ENCODE measurements at places on chromosomes 11 and 22. TPM values are rescaled to one million over a fixed set of nuclear protein-coding genes. Genes with fewer than 3 reads are reported as not detected.

DNA sequence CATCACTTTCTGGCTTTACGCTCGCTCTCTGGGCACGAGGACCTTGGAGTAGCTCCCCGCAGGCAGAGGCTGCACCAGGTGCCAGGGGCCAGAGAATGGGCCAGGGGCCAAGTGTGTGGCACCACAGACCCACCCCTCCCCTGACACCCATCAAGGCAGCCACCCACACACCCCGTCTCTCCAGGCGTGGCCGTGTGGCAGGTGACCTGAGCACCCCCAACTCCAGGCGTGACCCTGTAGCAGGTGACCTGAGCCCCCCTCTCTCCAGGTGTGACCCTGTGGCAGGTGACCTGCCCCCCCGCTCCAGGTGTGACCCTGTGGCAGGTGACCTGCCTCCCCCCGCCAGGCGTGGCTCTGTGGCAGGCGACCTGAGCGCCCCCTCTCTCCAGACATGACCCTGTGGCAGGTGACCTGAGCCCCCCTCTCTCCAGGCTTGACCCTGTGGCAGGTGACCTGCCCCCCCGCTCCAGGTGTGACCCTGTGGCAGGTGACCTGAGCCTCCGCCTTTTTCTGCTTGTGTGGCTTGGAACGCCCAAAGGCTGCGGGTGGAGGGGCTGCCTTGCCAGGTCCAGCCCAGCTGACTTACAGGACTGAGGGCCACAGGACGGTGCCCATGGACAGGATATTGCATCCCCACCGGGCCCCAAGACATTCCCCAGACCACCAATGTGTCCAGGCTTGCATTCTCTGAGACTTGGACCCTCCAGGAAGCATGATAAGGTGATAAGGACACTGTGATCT lies 667.2 kb downstream of the BRD1 start:
- DNase-seq, result no peak
- H3K27ac ChIP-seq, result no peak overlapping the region
- no peaks in the 10 kb centered on the region for H3K27me3 ChIP-seq

- H3K27me3 ChIP-seq, result no peaks in the 10 kb centered on the region
- H3K4me1 ChIP-seq, result peaks cover 78% of the 10 kb centered on the region
- peak overlapping the region; percentile 90 for H3K27ac ChIP-seq
Measured at GRCh38 chr11:67265633-67266448, 432 bp upstream of the GRK2 start.

- H3K27me3 ChIP-seq, result peaks cover 11% of the 10 kb centered on the region
- no peak for DNase-seq
- H3K27ac ChIP-seq, result peak overlapping the region; percentile 52
- peaks cover 35% of the 10 kb centered on the region for H3K4me1 ChIP-seq
- H3K36me3 ChIP-seq, result no peaks in the 10 kb centered on the region
Measured at GRCh38 chr11:17350455-17351171, 987 bp upstream of the NCR3LG1 start.

- peaks cover 5% of the 10 kb centered on the region for H3K4me1 ChIP-seq
- H3K36me3 ChIP-seq, result no peaks in the 10 kb centered on the region
- H3K4me3 ChIP-seq, result no peak overlapping the region
- peaks cover 71% of the 10 kb centered on the region for H3K27me3 ChIP-seq
- DNase-seq, result no peak
Measured at GRCh38 chr11:33899400-33900037, 7.6 kb upstream of the LMO2 start.

DNA sequence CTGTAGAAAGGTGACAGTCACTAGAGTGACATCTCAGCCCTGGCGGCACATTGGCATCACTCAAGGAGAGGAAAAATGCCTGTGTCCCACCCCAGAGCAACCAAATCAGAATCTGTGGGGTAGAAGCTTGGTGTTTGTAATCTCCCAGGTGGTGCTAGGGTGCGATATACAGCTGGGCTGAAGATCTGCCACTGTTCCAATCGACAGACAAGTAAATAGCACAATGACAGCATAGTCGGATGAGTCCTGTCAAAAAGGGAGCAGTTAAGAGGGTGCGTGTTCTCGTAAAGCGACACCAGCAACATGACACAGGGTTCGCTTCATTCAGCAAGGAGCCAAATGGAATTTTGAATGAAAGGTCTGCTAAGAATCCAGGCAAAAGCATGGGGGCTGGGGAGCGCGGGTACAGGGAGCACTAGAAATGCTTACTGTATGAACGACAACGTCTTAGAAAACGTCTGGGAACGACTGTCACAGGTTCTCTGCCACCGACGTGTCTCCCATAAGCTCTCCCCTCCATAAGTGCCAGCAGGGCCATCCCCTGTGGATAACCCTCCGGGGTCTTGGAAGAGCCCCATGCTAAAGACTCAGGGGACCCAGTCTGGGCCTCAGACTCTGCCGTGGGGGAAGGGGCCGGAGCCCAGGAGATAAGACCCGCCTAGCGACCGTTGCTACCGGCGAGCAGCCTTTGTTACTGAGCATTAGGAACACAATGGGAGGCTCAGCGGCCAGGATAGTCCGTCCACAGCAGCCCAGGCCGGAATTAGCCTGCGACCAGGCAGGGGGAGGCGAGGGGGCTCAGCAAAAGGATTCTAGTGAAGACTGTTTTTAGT lies 20.8 kb downstream of the ADA2 start:
- no peak for DNase-seq
- no peak overlapping the region for H3K4me3 ChIP-seq
- peaks cover 3% of the 10 kb centered on the region for H3K4me1 ChIP-seq

DNA sequence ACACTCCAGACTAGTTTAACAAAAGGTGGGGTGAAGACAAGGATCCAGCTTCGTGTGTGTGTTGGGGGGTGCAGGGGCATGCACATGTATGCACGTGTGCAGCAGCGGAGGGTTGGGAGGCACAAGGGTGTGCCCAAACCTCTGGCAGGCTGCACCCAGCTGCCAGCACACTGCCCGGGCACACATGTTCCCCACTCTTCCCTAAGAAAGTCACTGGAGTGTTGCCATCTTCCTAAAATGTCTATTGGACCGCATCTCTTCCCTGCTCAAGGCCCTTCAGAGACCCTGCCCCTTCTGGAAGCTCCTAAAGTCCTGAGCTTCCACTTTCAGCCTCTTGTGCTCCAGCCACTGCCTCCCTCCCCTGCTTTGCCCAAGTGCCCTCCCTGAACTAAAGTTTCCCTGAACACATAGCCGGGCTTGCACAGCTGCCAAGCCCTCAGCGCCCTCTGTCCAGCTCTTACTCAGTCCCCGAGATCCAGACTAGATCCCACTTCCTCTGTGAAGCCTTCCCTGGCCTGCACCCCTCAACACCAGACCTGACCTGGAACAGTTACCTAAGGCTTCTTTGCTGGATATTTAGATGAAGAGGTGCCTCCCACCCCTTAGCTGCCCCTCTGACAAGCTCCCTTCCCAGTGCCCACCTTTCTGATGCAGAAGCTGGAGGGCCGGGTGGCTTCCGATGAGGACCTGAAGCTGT lies 6.0 kb downstream of the CFL1 start:
- H3K36me3 ChIP-seq, result peaks cover 53% of the 10 kb centered on the region
- no peak overlapping the region for H3K27ac ChIP-seq
- DNase-seq, result no peak
- H3K27me3 ChIP-seq, result no peaks in the 10 kb centered on the region
- H3K4me3 ChIP-seq, result no peak overlapping the region

DNA sequence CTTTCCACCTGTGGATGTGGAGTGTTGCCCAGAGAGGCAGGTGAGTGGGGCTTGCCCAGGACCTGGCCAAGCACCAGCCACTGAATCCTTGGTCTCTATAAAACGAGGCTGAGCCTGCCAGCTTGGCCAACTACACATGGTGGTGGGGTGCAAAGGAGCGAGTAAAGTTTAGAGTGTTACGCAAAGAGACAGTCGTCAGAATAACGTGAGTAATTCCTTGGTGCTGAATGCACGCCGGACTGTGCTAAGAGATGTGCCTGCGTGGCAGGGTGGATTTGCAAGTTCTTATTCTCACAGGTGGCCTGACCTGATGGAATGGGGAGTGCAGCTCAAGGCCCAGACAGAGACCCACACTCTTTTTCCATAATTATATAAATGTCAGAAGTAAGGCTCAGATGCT lies 88.6 kb upstream of the B3GAT1 start:
- no peaks in the 10 kb centered on the region for H3K4me1 ChIP-seq
- peaks cover 9% of the 10 kb centered on the region for H3K27me3 ChIP-seq
- no peak overlapping the region for H3K4me3 ChIP-seq
- no peak for DNase-seq
- no peak overlapping the region for H3K27ac ChIP-seq
- peaks cover 4% of the 10 kb centered on the region for H3K36me3 ChIP-seq

GRCh38 chr11:36447514-36447913 lies 62.6 kb downstream of the TRAF6 start:
- no peaks in the 10 kb centered on the region for H3K27me3 ChIP-seq
- peaks cover 37% of the 10 kb centered on the region for H3K4me1 ChIP-seq
- no peak overlapping the region for H3K4me3 ChIP-seq
- H3K27ac ChIP-seq, result no peak overlapping the region

DNA sequence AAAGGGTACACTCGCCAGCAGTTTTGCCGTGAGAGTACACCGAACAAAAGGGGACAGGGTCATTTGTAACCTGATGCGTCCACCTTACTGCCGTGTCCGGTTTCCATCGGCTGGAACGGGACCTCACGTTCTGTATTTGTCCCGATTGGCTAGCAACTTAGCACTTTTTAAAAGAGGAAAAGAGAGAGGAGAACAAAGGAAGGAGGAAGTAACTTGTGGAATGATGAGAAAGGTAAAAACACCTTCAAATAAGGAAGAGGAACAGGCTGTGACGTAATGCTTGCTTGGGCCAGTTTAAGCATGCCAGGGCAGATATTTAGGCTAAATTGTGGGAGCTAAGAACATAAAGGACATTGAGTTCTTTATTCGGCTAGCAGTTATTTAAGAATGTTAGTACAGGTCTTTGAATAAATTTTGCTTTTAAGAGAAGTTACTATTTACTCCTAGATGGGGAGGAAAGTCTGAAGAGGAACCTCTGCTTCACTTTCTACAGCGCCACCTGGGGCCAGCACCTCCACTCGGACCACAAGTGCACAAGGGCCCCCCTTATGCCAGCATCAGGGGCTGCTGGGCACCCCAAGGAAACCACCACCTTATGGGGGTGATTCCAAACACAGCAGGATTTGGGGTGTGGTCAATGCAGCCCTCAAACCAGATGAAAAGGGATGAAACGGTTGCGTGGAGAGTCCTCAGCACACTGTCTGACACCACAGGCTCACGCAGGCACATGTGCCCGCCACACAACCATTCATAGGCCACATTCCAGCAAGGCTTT lies 5.8 kb downstream of the ARSA start:
- peak overlapping the region; percentile 80 for H3K4me3 ChIP-seq
- peak overlapping the region; percentile 97 for H3K27ac ChIP-seq
- peaks cover 43% of the 10 kb centered on the region for H3K4me1 ChIP-seq

DNA sequence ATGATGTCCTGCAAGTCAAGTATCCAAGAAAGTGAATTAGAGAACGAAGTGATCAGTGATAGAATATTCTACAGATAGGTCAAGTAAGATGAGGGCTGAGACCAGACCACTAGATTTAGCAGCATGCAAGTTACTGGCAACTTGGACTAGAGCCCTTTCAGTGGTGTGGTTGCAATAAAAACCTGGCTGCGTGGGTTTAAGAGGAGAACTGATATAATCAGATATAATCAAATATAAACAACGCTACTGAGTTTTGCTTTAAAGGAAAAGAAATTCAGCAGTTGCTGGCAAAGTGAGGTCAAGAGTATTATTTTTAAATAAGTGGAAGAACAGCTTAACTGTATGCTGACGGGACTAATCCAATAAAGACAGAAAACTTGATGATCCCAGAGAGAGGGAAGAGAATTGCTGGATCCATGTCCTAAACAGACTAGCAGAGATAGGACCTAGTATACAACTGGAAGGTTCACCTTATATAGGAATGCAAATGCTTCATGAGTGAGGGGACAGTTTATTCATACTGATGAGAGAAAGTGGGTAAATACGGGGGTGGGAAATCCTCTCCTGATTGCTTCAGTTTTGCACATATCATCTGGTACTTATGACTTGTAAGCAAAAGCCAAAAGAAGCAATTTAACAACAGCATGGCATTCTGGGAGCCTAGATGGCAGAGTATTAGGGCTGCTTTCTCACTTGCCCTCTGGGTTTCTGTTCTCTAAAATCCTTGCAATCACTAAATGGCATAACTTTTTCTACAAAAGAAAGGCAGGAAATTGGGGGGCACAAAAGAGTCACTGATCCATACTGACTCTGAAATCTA lies 146.2 kb downstream of the RBFOX2 start:
- H3K27me3 ChIP-seq, result no peaks in the 10 kb centered on the region
- H3K4me3 ChIP-seq, result no peak overlapping the region
- H3K27ac ChIP-seq, result peak overlapping the region; percentile 27

GRCh38 chr11:83571302-83571701 lies 285.1 kb upstream of the CCDC90B start:
- no peak overlapping the region for H3K27ac ChIP-seq
- H3K4me1 ChIP-seq, result no peaks in the 10 kb centered on the region

DNA sequence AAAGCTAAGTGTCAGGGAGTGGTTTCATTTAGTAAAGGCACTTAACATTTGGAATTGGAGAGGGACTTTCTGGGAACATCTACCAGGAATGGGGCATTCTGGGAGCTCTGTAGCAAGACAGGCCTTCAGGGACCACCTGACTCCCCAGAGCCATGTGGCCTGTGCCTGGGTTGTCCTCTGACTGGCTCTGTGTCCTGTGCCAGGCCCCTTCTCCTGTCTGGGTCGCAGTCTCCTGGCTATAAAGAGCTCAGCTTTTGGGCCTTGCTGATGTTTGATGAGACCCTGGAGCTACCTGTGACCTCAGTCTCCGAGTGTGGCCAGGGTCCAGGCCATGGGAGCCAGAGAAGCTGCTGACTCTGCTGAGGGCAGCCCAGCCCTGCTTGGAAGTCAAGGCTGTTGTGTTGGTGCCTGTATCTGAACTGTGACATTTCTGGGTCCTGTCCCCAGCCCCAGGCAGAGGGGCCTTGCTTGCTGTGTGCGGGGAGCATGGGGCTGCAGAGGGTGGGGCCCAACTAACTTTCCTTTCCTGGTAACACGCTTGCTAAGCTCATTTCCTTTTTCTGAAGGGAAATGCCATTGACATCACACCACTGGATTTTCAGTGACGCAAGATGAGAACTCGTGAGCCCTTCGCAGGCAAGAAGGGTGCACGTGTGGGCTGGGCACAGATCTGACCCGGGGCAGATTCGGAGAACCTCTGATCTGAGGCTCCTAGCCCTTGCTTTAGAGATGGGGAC lies 41.3 kb downstream of the LRRC32 start:
- H3K36me3 ChIP-seq, result peaks cover 6% of the 10 kb centered on the region
- DNase-seq, result peak; percentile 63
- H3K27me3 ChIP-seq, result no peaks in the 10 kb centered on the region
- peak overlapping the region; percentile 44 for H3K4me3 ChIP-seq
- H3K27ac ChIP-seq, result peak overlapping the region; percentile 80

GRCh38 chr11:65918211-65919140 lies at the start of gene C11orf68:
Gene C11orf68, minus strand, starts transcription at chr11:65919062. Its CDS starts 31 bp downstream, at chr11:65919031.
- H3K27me3 ChIP-seq, result no peaks in the 10 kb centered on the region
- H3K4me3 ChIP-seq, result peak within 1 kb of the TSS; percentile 91
- peak within 1 kb of the TSS; percentile 88 for H3K27ac ChIP-seq
- peaks cover 35% of the 10 kb centered on the region for H3K4me1 ChIP-seq
- DNase-seq, result no peak

SLC22A8 gene
- not detected for total RNA-seq

OR2AG2 gene
- 0.14 TPM for total RNA-seq

CSF2RB gene
- total RNA-seq, result 0.54 TPM

MRGPRF gene
- not detected for total RNA-seq

RPS6KA4 gene
- total RNA-seq, result 30.2 TPM

APOBEC3B gene
- total RNA-seq, result 8.0 TPM

OR5A1 gene
- total RNA-seq, result not detected

B3GAT1 gene
- total RNA-seq, result 0.11 TPM

Data from activated CD4-positive, alpha-beta T cell treated with anti-CD3 and anti-CD28 coated beads for 36 hours (primary cell).